ENCODE measurements at places on chromosomes 6 and 20.

DNA sequence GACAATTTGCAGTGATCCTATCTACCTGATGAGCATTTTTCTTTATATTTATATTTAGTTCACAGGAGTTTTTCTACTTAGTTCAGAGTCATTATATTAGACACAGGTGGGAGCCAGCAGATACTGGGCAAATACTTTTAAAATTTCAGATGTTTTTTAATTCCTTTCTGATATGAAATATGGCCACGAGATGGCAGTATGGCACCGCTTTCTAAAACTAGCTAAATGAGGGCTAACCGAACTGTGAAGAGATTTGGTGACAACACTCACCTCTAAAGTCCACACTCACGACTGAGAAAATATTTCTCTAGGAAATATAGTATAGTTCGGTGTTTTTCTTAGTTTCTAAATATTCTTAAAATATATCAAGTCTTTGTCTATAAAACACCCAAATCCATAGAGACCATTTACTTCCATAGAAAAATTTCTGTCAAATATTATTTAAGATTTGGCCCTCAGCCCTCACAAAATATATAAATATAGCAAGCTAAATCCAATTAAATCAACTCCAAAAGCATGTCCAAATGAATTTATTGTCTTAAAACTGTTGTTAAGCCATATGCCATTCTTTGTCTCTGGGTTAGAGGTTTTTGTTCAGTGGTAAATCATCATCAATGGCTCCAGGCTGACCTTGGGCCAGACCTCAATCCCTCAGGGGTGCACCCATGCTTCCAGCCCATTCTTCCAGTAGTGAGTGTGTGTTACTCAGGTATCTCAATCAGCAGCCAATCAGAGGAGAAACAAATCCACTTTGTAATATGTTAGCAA is 63.6 kb downstream of the HUS1B start:
- DNase-seq, result no peak

DNA sequence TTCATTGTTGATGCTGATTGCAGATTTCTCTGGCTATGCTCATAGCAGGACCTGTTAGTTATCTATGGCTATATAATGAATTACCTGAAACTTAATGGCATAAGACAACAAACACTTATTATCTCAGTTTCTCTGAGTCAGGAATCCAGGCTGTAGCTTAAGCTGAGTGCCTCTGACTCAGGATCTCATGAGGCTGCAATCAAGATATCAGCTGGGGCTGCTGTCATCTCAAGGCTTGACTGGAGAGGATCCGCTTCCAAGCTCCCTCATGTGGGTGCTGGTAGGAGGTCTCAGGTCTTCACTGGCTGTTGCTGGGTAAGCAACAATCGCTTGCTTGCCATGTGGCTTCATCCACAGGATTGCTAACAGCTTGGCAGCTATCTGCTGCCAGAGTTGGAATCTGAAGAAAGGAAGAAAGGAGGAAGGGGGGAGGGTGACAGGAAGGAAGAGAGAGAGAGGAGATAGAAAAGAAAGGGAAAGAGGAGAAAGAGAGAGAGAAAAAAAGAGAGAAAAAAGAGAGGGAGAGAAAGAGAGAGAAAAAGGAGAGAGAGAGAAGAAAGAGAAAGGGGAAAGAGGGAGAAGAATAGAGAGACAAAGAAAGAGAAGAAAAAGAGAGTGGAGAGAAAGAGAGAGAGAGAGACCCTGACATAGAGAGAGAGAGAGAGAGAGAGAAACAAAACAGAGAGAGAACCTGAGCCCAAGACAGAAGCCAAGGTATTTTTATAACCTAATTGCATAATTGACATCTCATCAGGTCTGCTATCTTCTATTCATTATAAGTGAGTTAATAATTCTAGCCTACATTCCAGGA is 579.0 kb upstream of the BTBD3 start:
- no peak for DNase-seq

GRCh38 chr6:36367743-36368142 is 19.7 kb downstream of the ETV7 start:
- no peak for DNase-seq

- no peak for DNase-seq
Observed at GRCh38 chr6:168948002-168948401, 305.6 kb downstream of the THBS2 start.

DNA sequence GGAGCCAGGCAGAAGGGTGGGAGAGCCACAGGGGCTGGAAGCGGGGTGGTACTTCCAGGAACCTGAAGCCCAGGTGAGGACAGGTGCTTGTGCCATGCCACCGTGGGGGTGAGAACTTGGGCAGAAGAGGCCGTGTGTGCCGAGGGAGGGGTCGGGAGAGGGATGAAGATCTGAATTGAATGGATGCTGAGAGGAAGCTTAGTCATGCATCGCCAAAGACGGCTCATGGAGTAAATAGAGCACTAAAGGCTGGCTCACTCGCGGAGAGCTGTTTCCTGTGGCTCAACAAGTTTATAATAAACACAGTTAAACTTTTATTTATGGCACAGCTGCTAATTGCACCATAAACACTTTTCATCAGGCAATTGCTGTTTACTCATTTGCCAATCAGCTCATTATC is 21.7 kb upstream of the MYT1 start:
- DNase-seq, result peak; percentile 6

DNA sequence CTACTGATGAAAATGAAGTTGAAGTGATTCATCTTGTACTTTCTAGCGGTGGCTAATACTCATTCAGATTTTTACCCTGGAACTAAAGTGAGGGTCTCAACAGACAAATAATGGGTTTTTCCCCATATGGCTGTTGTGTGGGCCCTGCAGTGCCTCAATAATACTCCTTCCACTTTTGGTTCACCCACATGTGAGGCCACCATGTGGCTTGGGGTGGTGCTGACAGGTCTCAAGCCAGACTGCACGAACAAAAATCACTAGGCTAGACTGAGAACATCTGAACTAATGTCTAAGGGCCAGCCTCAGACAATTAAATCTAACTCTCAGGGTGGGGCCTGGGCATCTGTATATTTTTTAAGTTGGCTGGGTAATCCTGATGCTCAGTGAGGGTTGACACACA is 7.9 kb upstream of the COL12A1 start:
- DNase-seq, result no peak
